Spinal cord (tissue), 10 donors: ENCODE measurements at places on chromosomes 4 and X. TPM values are rescaled to one million over a fixed set of nuclear protein-coding genes. Genes with fewer than 3 reads are reported as not detected.

JAKMIP1 gene
- 13.5 TPM for total RNA-seq

DNA sequence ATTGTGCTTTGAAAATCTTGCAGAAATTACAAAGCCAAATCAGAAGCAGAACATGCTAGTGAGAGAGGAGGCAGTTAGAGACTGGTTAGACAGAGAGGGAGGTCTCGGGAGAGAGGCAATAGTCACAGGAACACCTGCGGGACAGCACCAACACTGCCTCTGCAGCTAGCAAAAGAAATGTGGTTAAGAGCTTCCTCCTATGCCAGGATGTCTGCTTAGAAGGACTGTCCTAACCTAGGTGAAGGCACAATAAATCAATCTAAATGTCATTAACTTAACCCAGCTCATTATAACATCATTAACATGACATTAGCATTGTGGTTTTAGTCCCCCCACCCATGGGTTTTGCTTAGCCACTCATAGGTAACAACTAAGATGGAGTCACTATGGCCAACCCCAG lies 726.7 kb downstream of the PCDH18 start:
- no peak for DNase-seq

GRCh38 chr4:10077483-10078335 lies 38.9 kb downstream of the WDR1 start:
- no peak for DNase-seq

DNA sequence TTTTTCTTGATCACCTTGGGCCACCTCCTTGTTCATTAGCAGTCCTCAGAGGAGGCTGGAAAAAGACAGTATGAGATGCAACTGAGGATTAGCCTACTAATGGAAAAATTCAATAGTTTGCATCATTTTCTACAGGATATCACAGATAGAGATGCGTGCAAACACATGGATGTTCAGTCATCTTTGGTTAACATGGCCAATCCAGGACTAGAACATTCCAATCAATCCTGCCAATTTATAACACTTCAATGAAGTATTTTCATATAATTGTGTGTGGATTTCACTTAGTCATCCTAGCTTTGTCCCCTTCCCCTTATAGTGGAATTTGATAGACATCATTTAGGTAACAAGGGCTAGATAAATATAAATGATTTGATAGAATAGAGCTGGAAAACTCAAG lies 42.7 kb downstream of the MAML3 start:
- DNase-seq, result no peak

CHRDL1 gene
- 13.5 TPM for total RNA-seq

DCAF16 gene
- 33.2 TPM for total RNA-seq

- no peak for DNase-seq
Measured at GRCh38 chr4:185479507-185479971, 8.0 kb upstream of the CCDC110 start.

VGLL1 gene
- not detected for total RNA-seq

DNA sequence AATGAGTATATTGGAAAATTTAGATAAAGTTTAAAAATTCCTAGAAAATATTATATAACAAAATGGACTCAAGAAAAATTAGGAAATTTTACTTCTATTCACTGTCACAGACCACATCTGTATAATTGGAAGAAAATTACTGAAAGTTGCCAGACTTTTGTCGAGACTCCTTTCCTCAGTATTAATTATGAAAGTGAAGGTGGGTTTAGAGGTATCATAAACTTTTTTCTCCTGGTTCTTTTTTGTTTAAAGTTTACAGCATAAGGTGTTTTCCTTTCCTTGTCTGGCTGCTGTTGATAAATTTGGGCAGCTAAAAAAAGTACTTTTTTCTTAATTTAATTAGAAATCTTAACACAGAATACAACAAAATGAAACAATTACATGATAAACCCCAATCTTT lies 6.7 kb upstream of the TEX13D start:
- DNase-seq, result no peak

DNA sequence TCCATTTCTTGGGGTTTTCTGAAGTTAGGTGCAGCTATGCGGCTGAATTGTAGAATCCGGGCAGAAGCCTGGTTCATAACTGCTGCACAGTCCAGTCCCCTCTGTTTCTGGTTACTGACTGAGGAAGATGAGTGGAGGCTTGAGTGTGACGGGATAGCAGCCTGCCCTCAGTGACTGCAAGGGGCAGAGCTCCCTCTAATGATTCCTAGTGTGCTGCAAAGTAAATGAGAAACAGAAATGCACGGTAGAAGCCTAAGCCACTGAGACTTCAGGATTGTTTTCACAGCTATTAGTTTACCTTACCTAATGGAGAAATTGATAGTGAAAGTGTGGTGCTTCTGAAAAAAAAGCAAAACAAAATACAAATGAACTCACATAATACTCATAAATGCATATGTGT lies 189.2 kb downstream of the GPM6A start:
- DNase-seq, result no peak

GRCh38 chr4:6504900-6505496 lies 32.6 kb upstream of the PPP2R2C start:
- DNase-seq, result no peak

DNA sequence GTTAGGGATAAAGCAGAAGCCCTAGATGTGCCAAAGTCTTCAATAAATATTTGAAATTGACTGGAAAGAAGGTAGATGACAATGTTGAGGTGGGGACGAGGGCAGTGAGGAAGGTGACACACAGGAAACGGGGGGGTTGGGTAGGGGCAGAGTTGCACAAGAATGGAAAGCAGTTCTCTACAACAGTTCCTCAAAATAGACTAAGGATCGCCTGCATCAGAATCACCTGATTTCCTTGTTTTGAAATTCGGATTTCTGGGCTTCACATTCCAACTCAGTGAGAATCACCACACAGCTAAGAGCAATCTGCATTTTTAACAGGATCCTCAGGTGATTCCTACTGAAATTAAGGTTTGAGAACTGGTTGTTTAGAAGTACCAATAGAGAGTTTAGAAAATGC lies 70.6 kb downstream of the ARFIP1 start:
- no peak for DNase-seq

HERC3 gene
- 45.8 TPM for total RNA-seq

DNA sequence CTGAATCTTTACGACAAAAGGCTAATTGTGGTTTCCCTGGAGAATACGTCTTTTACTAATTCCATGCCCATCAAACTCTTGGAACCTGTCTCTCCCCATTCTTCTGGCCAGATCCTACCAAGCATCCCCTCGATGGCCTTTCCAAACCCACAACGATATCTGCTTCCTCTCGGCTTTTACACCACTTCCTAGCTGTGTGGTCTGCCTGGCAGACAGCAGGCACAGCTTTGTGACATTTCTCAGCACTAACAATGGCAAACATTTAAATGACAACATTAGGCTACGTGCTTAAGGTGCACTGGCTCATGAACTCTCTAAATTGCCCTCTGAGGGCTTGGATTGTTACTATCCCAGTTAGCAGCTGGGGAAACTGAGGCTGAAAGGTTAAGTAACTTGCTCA lies 141.0 kb downstream of the NSUN7 start:
- DNase-seq, result no peak

- DNase-seq, result no peak
Measured at GRCh38 chr4:145786261-145786660, 106.3 kb downstream of the C4orf51 start.

DNA sequence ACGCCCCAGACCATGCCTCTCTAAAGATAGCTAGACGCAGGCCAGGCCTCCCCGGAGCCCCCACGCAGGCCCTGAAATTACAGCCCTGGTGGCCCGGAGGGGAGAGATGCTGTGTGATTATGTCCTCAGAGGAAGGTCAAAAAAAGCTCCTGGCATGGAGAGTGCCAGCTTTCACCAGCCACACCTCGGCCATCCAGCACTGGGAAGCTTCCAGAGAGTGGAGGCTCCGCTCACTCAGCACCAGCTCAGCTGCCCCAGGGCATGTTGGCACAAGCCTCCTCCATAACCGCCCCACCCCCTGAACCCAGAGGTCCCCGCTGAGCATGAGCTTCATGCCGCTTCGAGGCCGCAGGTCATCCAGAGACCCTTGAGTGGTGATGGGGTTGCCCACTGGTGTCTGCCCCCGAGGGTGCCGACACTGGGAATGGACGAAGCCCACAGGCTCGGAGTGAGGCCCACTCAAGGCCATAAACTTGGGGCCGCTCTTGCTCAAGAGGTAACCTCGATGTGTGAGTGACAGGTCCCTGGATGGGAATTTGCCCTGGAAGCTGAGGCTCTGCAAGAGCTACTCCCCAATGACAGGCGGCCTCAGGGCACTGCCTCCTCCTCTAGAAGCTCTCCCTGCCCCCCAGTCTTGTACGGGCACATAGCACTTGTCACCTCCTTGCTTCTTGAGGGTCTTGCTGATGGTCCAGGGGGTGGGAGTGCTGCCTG lies 4.4 kb upstream of the BGN start:
- DNase-seq, result no peak

DNA sequence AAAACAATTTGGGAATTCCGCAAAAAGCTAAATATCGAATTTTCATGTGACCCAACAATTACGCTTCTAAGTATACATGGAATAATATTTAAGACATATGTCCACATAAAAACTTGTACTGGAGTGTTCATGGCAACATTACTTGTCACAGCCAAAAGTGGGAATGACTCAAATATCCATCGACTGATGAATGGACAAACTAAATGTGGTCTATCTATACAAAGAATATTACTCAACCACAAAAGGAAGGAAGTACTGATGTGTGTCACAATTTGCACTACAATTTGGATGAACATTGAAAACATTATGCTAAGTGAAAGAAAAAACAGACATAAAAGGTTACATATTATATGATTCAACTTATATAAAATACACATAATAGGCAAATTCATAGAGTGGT lies 71.9 kb downstream of the AFF2 start:
- no peak for DNase-seq

GRCh38 chr4:169252339-169253112 lies 18.2 kb downstream of the SH3RF1 start:
- DNase-seq, result no peak

DNA sequence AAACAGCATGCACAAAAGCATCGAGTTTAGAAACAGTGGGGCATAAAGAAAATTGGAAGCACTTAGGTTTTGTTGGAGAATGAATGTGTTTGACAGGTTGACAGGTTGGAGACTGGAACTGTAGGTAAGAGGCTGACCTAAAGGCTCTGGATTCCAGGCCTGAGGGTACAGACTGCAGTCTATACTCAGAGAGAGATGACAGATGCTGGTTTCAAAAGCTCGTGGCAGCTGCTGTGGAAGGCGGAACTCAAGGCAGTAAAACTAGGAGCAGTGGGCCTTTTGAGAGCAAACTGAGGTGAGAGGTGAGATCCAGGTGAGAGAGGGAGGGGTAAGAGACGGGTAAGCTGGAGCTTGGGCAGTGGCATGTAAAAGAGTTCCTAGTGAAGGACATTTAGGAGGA lies 415.2 kb downstream of the TRIML1 start:
- DNase-seq, result no peak

DNA sequence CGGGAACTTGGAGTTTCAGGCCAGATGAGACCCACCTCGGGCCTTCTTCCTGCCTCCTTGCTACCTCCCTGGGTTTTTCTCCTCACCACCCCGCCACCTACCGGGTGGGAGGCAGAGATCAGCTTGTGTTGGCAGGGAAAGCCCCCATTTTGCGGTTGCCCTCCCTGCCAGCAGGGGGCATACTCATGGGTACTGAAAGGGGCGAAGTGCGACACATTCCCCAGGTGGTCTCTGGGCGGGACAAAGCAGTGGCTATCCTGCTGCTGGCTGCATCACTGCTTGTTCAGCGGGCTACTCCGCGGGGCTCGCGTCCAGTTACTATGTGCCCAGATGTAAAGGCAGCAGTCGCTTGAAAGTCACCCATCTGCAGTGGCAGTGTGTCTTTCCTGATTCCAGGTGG lies 330.3 kb downstream of the PDHA2 start:
- DNase-seq, result no peak

- DNase-seq, result no peak
Measured at GRCh38 chrX:133183806-133184205, 34.3 kb downstream of the TFDP3 start.

DNA sequence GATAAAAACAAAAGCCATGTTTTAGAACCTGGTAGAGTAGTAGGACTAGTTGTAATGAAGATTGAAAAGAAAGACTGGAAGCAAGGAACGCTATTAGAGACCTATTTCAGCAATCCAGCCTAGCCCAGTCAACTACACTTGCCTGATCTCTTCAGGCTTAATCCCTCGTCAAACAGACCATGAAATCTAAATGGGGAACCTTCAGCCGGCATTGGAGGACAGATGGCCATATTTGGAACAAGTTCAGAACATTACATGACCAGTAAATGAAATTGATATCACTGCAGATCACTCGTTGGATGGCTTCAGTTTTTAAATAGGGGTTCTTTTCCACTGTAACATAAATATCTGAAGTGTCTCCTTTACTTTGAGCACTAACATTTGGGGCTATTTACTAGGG lies 84.8 kb upstream of the WDR44 start:
- no peak for DNase-seq

- no peak for DNase-seq
Measured at GRCh38 chr4:57679969-57680368, 569.8 kb upstream of the IGFBP7 start.

FHDC1 gene
- total RNA-seq, result 2.5 TPM

DNA sequence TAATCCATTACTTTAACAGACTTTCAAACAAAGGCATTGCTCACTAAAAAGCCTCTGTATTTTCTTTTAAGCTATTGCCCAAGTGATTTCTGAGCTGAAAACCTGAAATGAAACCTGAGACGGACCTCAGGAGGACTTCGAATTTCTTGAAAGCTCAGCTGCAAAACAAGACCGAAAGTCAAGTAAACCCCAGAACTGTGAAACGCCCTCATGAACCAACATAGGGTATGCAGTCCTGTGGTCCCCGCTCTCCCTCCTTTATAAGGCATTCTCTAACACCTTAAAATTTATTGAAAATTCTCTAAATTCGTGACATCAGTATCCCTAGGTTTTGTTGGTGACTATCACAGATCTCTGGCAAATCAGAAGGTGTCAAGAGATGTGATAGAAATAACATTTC lies 91.8 kb downstream of the SHISA3 start:
- no peak for DNase-seq

DNA sequence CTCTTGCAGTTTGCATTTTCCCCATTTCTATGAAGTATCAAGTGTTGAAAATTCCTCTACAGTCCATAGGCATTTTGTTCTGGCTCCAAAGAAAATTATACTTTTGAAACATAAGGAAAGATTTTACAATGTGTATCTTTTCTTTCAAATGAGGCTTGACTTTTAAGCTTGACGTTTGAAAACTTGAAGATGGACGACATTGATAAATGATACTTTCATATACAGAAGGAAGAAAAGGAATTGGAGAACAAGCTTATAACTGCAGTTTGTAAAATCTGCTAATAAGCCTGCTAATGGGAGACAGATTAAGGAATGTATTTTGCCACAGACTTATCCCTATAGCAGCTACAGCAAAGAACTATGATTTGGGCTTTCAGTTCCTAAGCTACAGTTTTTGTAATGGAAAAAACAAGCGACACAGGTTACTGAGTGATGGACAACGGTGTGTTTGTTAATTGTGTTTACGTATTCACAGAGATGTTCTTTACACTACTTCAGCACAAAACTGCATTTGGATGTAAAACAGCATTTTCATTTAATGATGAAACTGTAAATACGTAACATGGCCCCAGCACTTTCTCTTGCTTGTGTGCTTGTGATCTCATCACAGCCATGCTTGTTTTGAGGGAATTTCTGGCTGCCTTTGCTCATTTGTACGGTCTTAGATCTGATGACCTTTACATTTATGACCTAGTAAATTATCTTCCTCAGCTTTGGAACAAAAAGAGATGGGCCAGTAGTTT lies 83.2 kb upstream of the FAT1 start:
- no peak for DNase-seq

S100P gene
- total RNA-seq, result 6.9 TPM

AREG gene
- total RNA-seq, result 0.69 TPM
